Muscle of back (tissue), 13 donors: ENCODE measurements at places on chromosomes 6 and 20. TPM values are rescaled to one million over a fixed set of nuclear protein-coding genes. Genes with fewer than 3 reads are reported as not detected.

Gene ULBP1
- 0.58 TPM for polyA plus RNA-seq

Gene VSX1
- polyA plus RNA-seq = not detected

Gene RAB44
- polyA plus RNA-seq = 0.10 TPM

Gene OR2H2
- not detected for polyA plus RNA-seq

Gene PHACTR1
- polyA plus RNA-seq = 5.1 TPM

Gene GABRR1
- 1.2 TPM for polyA plus RNA-seq

Gene PAQR8
- polyA plus RNA-seq = 7.2 TPM

Gene MOXD1
- 3.7 TPM for polyA plus RNA-seq

Gene OPRL1
- 1.2 TPM for polyA plus RNA-seq

Gene FAM217A
- polyA plus RNA-seq = 1.1 TPM

Gene GMDS
- polyA plus RNA-seq = 10.9 TPM

Gene CRYBG1
- polyA plus RNA-seq = 1.6 TPM

Gene OR2J2
- polyA plus RNA-seq = not detected

Gene SRSF12
- 4.8 TPM for polyA plus RNA-seq

Gene NMBR
- polyA plus RNA-seq = not detected

Gene DPPA5
- not detected for polyA plus RNA-seq

Gene SLC13A3
- polyA plus RNA-seq = 2.4 TPM

Gene LY6G6D
- polyA plus RNA-seq = 0.42 TPM

Gene KCNB1
- 6.1 TPM for polyA plus RNA-seq

Gene VPS16
- 24.6 TPM for polyA plus RNA-seq

Gene RNF144B
- polyA plus RNA-seq = 10.3 TPM

Gene KCNK15
- polyA plus RNA-seq = 0.16 TPM

Gene OCSTAMP
- polyA plus RNA-seq = not detected

Gene SPTLC3
- polyA plus RNA-seq = 2.3 TPM

Gene DCDC2
- 0.11 TPM for polyA plus RNA-seq

Gene CRNKL1
- polyA plus RNA-seq = 26.4 TPM

Gene NR2E1
- polyA plus RNA-seq = not detected

Gene SCRT2
- polyA plus RNA-seq = not detected

Gene HUS1B
- polyA plus RNA-seq = not detected

Gene ABHD16A
- polyA plus RNA-seq = 37.0 TPM

Gene CEP85L
- 27.7 TPM for polyA plus RNA-seq

Gene AIF1
- polyA plus RNA-seq = 23.1 TPM

Gene RAMACL
- not detected for polyA plus RNA-seq

Gene PROCR
- polyA plus RNA-seq = 53.5 TPM

Gene ADAM33
- polyA plus RNA-seq = 34.2 TPM

Gene ZKSCAN3
- 6.6 TPM for polyA plus RNA-seq

Gene FNDC11
- polyA plus RNA-seq = 0.36 TPM

Gene CAP2
- polyA plus RNA-seq = 163 TPM

Gene PTCRA
- polyA plus RNA-seq = not detected

Gene ISM1
- polyA plus RNA-seq = 5.4 TPM

Gene ALDH8A1
- polyA plus RNA-seq = 3.1 TPM

Gene FAM83C
- not detected for polyA plus RNA-seq

Gene FABP7
- 0.94 TPM for polyA plus RNA-seq

Gene RFX6
- polyA plus RNA-seq = not detected

Gene DLK2
- 3.0 TPM for polyA plus RNA-seq

Gene ADGRF5
- polyA plus RNA-seq = 30.4 TPM

Gene RNF39
- 0.58 TPM for polyA plus RNA-seq

Gene SMIM13
- polyA plus RNA-seq = 11.1 TPM

Gene PLCB1
- 11.0 TPM for polyA plus RNA-seq

Gene WFDC5
- not detected for polyA plus RNA-seq
